Islet precursor cell (in vitro differentiated cells): ENCODE measurements at places on chromosomes 6 and 20.
A peak's percentile ranks its signal among the peaks of the same experiment; 100 is the strongest.

- DNase-seq, result no peak
Measured at GRCh38 chr20:46642969-46643343, 8.3 kb downstream of the SLC13A3 start.

DNA sequence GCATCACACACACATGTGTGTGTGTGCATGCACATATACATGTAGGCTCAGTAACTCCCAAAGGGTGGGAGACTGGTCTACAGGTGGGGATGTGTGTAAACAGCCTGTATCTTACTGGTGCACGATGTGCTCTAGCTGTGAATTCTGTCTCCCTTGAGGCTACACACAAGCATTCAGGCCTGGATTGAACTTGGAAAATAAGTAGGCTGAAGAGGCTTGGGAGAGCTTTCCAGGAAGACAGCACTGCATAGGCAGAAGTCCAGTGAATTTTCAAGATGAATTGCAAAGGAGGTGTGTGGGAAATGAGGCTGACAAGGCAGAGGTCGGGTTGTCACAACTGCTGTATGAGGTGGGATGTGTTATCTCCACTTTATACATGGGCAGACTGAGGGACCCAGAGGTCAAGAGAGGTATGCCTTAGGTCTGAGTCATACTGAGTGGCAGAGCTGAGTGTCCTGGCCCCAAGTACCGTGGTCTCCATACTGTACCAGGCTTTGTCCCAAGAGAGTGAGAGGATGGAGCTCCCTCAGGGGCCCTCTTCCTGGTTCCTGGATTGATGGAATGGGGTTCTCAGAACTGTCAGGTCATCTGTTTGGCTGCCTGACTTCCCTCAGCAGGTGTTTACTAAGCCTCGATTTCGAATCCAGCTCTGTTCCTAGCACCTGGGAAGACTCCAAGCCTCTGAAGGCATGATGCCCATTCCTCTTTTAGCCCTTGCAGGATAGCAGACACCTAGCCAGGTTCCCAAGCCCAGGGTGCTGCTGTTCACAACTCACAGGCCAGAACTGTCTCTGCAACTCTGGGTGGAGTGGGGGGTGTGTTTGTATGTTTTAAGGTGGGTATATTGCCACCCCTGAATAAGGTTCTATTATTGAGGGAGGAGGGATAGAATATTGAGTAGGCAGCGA lies 14.4 kb downstream of the SNPH start:
- peak; percentile 45 for DNase-seq

- DNase-seq, result no peak
Measured at GRCh38 chr20:2741881-2742280, 49.3 kb downstream of the EBF4 start.

DNA sequence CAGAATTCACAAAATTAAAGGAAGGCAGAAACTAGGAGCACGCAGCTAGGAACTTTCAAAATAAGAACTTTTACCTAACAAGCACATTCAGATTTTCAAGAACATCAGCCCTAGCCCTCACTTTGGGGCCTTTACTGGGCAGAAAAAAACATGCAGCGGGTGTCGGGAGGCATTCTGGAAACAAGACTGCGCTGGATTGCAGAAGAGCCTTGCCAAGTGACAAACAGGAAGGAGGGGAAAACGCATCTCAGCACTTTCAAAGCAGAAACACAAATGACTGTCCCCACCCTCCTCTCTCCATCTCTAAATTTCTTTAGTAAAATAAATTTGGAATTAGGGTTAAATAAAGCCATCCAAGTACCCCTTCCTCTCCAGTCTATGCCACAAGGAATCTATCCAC lies 74.6 kb upstream of the RREB1 start:
- DNase-seq, result no peak

- DNase-seq, result peak; percentile 86
Measured at GRCh38 chr20:5031206-5031557, 29.9 kb upstream of the SLC23A2 start.
